ENCODE measurements at places on chromosomes 1 and 21.

GRCh38 chr1:227921461-227922185 is 26.1 kb downstream of the WNT9A start:
- DNase-seq, result no peak

- DNase-seq, result peak; percentile 97
These were observed 24.0 kb upstream of the ADARB1 start for GRCh38 chr21:45050345-45050796.

- no peak for DNase-seq
These were observed 1.8 kb downstream of the LMX1A start for GRCh38 chr1:165354739-165355138.

GRCh38 chr1:171141688-171142415 is 43.2 kb upstream of the FMO2 start:
- peak; percentile 96 for DNase-seq

DNA sequence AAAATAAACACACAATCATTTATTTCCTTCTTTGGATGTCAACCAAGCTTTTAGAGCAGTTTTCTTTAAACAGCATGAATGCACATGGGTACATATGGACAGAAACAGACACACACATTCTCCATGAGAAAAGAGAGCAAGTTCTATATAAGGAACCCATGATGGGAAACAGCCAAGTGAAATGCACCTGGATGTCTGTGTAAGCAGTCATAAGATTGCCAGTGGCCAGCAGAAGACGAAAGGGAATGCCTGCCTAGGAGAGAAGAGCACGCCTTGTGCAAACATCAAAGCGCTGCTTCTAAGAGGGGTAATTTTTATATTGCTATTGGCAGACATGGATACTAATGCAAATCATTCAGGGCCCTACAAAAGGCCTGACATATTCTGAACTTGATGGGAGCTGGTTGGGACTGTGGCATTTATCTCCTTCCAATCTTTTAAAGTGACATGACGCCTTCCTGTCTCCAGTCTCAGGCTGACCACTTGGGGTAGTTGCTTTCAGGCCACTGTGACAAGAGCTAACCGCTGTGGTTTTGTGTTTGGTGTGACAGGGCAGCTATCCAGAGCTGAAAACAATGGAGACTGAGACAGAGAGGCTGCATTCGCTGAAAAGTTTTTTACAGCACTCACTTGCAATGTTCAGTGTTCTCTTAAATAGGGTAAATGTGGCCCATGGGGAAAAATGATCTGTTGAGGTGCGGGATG is 75.0 kb upstream of the DPT start:
- DNase-seq, result no peak

- DNase-seq, result no peak
These were observed 38.2 kb upstream of the KCND3 start for GRCh38 chr1:112027696-112028095.

- DNase-seq, result no peak
These were observed 541.7 kb downstream of the SMYD3 start for GRCh38 chr1:245965398-245965797.

- DNase-seq, result no peak
These were observed 1.9 kb upstream of the GPR88 start for GRCh38 chr1:100536031-100536430.

DNA sequence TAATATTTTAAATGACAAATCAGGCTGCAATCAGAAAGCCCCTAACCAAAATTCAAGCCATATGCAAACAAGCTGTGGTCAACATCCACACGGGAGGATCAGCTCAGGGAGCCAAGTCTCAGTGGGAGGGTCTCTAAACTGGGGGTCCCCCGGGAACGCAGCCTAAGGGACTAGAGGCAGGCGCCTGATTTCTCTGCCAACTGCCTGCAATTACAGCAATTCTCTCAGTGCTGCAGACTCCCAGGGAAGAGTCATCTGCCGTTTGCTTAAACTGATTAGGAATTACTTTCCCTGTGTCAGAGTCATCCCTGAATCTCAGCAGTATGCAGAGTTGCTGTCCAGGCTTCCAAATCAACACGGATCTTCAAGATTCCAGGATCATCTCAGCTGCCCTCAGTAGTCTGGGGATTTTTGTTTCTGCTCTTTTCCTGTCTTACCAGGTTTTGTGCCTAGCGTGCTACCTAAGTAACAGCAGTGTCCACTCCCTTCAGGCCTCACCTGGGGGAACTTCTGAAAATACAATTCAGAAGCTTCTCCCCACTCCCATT is 247.8 kb downstream of the RRAGC start:
- DNase-seq, result no peak

DNA sequence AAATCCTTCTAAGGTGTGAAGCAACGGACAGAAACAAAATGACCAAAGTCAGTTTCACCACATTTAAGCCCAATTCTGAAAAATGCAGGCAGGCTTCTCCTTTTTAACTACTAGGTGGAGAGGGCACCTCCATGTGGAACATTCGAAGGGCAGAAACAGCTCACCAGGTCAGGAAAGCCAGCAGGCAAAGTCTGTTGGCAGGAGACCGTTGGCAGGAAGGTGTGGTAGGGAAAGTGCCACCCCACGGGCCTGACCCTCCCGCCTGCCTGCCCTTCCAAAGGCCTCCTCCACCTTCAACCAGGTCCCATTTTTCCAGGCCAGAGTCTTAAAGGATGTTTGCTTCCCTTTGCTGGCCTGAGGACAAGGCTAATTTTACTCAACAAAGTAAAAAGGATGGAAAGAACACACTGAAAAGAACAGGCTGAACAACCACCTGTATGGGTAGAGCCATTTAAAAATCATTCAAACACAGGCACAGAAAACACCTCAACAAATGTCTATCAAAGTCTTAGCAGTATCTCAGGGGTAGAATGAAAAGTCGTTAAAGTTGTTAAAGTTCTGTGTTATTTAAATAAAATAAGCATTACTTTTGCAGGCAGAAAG is 26.4 kb downstream of the CAPZB start:
- no peak for DNase-seq

GRCh38 chr1:44569491-44569890 is 104.8 kb downstream of the TMEM53 start:
- DNase-seq, result no peak

- peak; percentile 16 for DNase-seq
These were observed 71.8 kb downstream of the DISP3 start for GRCh38 chr1:11550664-11551283.

DNA sequence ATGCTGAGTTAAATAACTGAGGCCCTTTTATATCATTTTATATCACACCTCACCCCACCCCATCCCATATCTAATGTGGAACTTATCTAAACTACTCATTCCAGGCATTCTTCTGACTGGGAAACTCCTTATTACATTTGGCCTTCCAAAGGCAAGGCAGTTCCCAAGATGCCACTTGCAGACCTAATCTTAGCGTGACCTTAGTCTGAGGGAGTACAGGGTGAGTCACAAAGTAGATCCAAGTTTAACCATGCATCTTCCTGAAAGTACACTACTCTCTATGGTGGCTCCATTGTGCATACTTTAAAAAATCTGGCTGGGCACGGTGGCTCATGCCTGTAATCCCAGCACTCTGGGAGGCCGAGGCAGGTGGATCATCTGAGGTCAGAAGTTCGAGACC is 353.6 kb upstream of the C1orf87 start:
- DNase-seq, result no peak

DNA sequence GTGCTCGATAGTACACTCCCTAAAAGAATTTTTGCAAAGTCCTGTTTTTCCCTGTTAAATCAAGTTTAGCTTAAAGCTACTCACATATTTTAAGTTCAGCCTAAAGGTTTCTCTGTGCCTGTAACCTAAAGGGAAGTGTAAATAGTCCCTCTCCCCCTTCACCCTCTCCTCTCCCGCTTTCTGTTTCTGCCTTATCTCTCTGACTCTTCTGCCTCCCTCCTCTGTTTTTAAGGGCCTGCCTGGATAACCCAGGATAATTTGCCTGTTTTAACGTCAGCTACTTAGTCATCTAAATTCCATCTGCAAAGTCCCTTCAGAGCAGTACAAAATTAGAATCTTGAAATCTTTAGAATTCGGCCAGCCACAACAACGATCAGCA is 92.6 kb downstream of the NID1 start:
- DNase-seq, result no peak

- DNase-seq, result no peak
These were observed 587.2 kb upstream of the ZRANB2 start for GRCh38 chr1:71668065-71668464.

DNA sequence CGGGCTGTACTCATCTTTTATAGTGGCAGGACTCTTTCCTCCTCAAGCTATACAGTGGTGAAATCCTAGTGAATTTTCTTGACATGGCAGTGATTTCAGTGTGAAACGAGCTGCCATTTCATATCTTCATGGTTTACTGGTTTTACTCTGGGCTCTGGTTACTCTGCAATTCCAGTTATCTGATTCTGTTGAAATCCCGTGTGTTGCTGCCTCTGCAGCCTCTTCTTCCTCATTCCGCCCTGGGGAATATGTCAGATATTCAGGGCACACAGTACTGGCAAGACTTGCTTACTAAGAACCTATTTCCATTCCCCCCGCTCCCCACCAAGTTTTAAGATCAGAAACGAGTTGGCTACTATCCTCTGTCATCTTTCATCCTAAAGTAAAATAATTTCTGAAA is 7.9 kb upstream of the OR2B11 start:
- no peak for DNase-seq

DNA sequence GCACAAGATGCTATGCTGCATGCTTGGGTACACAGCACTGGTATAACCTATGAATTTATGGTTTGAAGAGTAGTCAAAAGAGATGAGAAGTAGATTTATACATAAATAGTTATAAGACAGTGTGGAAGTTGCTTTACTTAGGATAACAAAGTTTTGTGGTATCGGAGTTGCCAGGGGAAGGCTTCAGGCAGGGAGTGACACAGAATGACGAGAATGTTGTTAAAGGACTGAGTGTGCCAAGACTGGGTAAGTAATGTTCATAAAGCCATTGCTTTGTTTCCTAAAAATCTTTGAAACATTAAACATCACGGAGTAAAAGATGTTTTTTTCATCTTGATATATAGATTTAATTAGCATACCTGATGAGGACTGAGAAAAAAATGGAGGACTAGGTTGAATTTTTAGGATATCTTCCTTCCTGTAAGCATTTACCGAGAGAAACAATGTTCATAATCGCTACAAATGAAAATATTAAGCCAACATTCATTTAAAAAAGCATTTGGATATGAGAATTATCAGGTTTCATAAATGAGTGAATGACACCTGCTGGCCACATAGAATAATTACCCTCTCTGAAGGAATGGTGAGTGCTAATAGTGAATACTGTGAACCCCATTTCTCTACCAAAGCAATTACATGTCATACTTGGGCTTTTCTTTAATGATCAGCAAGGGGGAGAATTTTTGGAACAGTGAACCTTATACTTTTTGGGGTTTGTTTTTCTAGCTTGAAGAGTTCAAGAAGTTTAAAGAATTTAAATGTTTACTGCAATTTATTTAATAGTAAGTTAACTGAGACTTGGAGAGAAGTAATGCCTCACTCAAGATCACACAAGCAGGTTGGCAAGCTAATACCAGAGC is 28.4 kb downstream of the EXTL2 start:
- no peak for DNase-seq

DNA sequence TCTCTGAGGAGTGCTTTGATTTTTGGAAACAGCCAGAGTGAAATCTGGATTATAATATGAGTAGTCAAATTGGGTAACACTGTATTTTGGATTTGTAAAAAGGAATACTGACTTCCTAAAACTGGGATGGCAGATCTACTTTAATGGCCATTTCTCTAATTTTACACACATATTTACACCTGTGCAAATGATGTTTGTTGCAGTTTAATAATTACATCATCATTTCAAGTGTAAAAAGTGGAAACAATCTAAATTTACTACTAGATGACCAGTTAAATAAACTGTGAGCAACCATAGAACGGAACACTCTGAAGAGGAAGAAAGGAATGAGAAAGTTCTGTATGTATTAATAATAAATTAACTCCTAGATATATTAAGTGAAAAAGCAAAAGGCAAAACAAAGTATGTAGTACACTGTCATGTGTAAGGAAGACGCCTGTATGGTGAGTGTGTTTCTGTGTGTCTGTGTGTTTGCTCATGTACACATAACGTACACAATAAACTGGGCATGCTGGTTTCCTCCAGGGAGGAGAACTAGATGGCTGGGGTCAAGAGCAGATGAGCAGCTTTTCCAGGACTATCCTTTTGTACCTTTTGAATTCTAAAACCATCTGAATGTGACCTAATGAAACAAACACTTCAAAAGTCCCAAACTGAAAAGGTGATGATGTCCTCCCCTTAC is 2.9 kb upstream of the RHEX start:
- no peak for DNase-seq

DNA sequence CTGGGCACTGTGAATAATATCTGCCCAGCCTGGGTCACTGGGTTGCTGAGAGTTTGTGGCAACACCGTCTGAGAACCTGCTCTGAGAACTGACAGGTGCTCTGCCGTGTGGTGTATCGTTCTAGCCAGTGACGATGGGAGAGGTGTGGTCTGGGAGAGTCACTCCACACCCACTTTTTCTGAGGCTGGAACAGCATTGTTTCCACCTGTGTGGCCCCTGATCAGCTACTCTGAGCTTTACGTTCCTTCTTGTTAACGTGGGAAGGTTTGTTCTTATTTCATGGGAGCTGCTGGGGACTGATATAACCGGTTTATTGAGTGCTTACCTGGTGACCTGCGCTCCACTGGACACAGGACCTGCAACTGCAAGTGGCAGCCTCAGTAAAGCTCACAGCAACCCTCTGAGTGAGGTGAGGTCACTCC is 34.8 kb upstream of the TENT5C start:
- no peak for DNase-seq

- no peak for DNase-seq
These were observed 25.6 kb upstream of the ARHGEF16 start for GRCh38 chr1:3428899-3429298.

GRCh38 chr1:213123087-213123486 is 72.0 kb downstream of the RPS6KC1 start:
- DNase-seq, result no peak

- peak; percentile 18 for DNase-seq
These were observed 204.3 kb downstream of the KCNJ6 start for GRCh38 chr21:37711836-37712568.

- no peak for DNase-seq
These were observed 149.3 kb downstream of the TGFB2 start for GRCh38 chr1:218494449-218494852.

- no peak for DNase-seq
These were observed 43.8 kb downstream of the CD53 start for GRCh38 chr1:110916669-110917306.

DNA sequence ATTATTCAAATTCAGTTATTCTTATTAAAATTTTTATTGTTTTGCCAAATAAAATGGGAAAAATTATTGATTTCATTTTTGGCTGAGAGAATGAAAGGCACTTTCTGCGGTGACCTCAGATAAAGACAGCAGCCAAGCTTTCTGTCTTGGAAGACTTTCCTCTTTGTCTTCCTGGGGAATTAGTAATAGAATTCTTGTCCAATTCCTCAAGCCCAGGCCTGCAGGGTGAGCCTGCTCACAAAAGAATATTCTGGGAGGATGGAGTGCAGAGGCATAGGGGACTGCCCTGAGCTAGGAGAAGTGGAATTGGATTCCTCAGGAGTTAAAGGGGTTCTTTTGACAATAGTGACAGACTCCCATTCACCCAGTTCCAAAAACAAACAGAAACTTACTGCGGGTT is 614.5 kb upstream of the ADGRL2 start:
- no peak for DNase-seq

Data from brain pericyte (primary cell).